ENCODE measurements at places on chromosomes 5 and 9.

DNA sequence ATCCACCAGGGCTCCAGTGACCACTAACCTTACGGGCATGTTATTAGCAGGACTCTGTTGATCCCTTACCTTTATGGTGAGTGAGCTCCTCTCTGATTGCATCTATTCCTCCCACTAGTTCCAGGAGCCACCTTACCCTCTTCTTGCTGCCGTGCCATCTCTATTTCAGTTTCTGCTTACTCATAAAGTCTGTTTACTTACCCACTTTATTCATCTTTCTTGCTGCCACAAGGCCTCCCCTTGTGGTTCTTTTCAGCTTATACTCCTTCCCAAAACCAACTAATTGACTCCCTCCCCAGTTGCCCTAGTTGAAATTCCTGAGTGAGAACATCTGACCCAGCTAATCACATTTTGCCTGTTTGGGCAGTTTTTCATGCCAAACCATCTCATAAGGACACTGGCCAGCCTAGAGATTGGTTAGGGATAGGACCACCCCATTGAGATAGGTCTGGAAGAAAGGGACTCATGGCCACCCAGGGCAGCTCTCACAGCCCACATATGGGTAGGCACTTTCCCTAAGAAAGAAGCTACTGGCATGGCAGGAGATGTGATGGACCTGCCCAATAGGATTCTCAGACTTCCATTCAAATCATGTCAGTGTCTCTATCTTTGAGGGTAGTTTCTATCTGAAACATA, 412.7 kb downstream of the EFNA5 start:
- no peak for DNase-seq

DNA sequence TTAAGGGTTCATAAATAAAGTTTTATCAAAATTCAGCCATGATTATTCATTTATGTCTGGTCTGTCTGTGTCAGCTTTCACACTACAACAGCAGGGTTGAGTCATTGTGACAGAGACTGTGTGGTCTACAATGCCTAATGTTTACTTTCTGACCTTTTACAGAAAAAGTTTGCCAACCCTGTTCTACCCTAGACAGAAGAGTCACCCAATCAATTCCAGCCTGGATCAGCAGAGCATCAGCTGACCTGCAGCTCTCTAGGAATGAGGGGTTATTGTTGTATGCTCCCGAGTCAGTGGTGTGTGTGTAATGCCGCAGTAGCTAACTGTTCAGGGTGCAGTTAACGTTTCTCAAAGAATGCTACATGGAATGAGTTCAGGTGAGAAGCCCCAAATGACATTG, 87.3 kb downstream of the HRH2 start:
- no peak for DNase-seq

- DNase-seq, result no peak
Measured at GRCh38 chr9:8668231-8668630, 868.7 kb upstream of the DMAC1 start.

GRCh38 chr5:151581347-151581746, 9.8 kb downstream of the FAT2 start:
- DNase-seq, result no peak

GRCh38 chr9:20028192-20028848, 239.5 kb upstream of the SLC24A2 start:
- DNase-seq, result no peak

GRCh38 chr9:72635197-72635596, 113.8 kb downstream of the TMC1 start:
- DNase-seq, result no peak

DNA sequence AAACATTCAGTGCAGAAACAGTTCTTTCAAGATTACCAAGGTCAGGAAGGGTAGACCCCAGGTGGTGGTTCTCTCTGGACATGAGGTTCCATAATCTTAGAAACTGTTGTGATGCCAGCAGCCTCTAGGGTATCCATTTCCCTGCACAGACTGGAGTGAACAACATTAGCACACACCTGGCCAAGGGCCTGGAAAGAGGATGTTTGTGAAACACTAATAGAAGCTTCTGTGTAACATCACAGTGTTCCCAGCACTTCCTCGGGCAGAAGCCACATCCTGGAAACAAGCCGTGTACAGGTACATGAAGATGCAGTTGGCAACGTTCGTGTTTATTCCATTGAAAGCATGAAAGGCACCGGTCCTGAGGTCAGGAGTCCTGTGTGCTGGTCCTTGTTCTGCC, 598.2 kb upstream of the KLF4 start:
- no peak for DNase-seq

DNA sequence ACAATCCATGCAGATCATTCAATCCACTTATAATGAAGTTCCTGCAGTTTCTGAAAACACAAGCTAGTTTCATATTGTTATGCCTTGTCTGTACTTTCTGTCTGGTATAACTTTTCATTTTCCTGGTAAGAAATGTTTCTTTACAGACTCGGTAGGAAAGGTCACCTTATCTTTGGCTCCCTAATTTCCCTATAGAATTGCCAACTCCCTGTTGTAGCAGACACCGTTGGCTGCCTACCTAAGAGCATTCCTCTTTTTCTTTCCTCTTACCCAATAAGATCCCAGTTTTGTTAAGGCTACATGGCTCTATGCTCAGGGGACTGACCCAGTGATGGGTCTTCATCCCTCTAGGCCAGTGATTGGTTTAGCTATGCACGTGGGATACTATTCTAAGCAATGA, 6.2 kb upstream of the ARHGEF37 start:
- DNase-seq, result no peak

- no peak for DNase-seq
Measured at GRCh38 chr9:128286440-128286839, 10.4 kb downstream of the SWI5 start.

- no peak for DNase-seq
Measured at GRCh38 chr9:21528123-21528808, 46.2 kb upstream of the IFNE start.

DNA sequence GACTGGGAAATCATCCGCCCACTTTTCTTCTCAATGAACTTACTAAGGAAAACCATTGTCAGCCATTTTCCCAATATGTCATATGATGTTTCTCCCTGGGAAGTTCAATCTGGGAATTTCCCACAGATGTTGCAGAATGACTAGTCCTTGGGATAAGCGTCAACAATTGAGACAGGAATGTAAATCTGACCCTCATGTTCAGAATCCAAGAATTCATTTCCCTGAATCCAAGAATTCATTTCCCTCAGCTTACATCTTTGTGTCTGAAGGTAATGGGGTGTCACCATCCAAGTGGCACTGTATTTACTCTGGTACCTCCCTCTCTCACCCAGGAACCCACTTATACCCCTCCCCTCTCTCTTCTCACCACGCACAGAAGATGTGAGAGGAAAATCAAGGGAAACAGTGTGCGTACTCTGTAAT, 7.4 kb downstream of the KLF9 start:
- no peak for DNase-seq

DNA sequence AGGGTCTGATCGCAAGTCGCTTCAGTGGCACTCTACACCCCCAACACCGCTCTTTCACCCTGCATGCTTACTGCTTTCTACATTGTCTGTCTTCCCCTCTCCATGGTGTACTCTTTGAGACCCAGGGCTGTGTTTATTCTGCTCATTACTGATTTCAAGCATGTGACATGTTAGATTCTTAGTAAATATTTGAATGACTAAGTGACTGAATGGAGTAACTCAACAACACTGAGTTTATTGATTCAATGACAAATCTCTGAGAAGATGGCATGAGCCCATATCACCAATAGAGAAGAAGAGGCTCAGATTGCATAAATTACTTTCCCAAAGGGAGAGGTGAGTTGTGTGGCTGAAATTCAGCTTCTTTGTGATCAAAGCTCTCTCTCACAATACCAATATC, 89.7 kb upstream of the OSMR start:
- no peak for DNase-seq

- peak; percentile 23 for DNase-seq
Measured at GRCh38 chr5:52727576-52727975, 60.1 kb upstream of the ITGA1 start.

DNA sequence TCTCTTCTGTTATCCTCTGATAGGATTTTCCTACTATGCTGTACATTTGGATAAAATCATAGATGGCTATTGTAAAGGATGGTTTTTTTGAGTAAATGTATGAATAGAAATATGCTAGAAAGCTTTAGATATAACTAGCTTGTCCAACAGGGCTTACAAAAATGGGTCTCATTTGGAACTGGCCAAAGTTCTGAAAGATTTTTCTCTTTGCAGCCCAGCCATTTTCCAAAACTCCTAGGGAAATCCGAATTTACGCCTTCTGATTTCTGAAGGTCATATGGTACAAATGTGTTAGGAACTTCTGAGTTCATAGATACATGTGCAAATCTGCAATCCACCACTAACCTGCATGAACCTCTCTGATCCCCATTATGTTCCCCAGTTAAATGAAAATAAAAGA, 603.9 kb upstream of the C9orf72 start:
- no peak for DNase-seq

DNA sequence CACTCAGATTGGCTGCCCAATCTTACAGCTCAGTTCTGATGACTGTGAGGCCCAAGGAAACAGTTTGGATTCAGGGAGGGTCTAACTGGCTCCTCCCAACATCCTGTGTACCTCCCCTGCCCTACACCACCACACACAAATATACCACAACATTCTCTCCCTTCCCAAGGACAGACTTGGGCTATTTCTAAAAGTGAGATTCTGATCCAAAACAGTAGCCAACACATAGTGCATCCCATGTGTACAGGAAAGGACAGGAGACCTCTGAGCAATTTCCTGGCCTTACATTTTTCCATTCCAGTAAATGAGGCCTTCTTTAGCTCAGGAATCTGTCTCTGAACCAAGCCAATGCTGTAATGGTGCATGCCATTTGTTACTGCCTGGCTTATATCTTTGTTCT, 20.8 kb downstream of the ZNF366 start:
- no peak for DNase-seq

DNA sequence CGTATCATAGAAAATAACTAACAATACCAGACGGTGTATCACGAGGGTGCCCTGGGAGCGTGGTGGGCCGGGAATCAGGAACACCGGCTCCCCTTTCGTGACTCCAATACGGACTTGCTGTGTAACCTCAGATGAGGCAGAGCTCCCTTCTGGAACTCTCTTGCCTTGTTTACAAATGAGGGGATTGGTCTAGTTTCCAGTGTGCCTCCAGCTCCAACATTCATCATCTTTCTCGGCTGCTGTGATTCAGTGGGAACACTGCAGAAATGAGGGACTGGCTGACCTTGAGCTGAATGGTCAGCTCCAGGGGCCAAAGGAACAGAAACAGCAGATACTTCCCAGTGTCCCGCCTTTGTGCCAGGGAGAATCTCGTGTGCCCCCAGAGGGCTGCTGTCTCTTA, 22.6 kb upstream of the TGFBI start:
- DNase-seq, result no peak

DNA sequence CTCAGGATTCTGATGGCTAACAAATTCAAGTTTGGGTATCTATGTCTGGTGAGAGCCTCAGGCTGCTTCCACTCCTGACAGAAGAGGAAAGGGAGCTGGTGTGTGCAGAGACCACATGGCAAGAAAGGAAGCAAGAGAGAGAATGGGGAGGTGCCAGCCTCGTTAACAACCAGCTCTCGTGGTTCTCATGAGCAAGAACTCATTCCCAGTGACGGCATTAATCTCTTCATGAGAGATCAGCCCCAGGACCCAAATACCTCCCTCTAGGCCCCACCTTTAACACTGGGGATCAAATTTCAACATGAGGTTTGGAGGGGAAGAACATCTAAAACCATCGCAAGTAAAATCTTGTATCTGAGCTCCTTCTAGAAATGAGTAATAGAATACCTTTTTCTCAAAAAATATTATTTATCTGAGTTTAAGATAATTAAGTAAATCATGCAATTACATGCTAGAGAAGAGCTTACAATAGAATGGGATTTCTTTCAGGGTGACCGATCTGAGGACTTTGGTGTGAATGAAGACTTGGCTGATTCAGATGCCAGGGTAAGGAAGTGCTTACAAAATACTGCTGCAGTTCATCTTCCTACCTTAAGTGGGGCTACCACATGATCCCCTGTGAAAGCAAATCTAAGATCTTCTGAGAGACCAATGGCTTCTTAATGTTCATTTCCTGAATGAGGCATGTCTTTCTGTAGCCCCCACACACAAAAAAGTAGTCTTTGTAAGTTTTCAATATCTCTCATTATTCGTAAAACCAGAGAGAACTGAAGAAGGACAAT, 11.5 kb downstream of the ANXA1 start:
- DNase-seq, result no peak

- DNase-seq, result no peak
Measured at GRCh38 chr5:42666869-42667268, 89.7 kb upstream of the CCDC152 start.

GRCh38 chr5:107277485-107278125, 393.1 kb downstream of the EFNA5 start:
- DNase-seq, result no peak

DNA sequence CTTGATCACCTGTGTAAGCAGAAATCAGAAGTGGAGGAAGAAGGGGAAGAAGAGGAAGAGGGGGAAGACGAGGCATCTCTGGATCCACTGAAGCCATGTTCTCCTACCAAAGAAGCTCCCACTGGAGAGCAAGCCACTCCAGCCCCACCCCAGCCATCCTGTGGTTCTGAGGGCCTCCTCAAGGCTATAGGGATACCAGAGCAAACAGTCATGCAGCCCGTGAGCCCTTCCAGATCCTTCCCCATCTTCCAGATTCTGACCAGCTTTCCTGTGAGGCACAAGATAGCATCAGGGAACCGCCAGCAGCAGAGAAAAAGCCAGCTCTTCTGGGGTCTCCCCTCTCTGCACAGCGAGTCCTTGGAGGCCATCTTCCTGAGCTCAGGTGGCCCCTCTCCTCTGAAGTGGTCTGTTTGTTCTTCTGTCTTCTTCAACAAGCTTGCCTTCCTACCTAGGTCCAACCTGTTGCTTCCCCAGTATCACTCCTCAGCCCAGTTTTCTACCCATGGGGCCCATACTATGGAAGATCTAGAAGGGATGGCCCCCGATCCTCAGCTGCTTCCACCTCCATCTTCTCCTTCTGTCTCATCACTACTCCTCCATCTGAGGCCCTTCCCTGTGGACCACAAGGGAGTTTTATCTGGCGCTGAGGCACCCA, 29.4 kb downstream of the VCP start:
- DNase-seq, result no peak

DNA sequence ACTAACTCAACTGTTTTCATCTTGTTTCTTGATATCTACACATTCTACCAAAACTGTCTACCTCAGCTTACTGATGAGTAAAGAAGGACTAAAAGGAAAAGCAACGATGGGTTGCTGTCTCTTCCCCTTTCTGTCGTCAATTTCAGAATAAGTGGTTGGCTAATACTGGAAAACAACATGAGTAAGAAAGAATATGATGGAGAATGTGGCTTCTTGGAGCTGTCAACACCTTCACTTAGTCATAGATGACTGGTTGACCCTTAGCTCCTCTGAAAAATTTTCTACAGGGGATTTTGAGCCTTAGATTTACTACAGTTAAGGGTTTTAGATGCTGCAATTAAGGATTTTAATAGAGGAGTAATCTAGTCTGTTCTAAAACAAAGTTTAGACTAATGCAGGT, 797.9 kb downstream of the TLE4 start:
- no peak for DNase-seq
